NCI-H1105 (cell line): ENCODE measurements at places on chromosomes 5 and 9.

GRCh38 chr5:139958432-139959148 is 84.5 kb downstream of the NRG2 start:
- no peak for DNase-seq

DNA sequence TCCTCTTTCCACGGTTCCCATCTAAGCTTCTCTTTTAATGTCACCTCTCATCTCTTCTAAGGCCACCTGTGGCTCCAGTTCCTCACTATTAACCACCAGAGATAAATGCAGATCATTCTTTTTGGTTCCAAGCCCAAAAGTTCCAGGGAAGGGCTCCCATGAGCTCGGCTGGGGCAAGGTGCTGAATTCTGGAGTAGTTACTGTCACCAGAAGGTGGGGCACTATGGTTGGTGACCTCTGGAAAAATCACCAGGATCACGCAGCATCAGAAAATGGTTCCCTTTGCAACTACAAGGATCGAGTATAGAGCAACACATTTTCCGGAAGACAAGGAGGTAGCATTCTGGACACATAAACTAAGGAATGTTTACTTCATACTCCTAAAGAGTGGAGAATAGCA is 528.7 kb upstream of the DAP start:
- DNase-seq: no peak

GRCh38 chr5:96794757-96795156 is 13.0 kb downstream of the ERAP1 start:
- no peak for DNase-seq

DNA sequence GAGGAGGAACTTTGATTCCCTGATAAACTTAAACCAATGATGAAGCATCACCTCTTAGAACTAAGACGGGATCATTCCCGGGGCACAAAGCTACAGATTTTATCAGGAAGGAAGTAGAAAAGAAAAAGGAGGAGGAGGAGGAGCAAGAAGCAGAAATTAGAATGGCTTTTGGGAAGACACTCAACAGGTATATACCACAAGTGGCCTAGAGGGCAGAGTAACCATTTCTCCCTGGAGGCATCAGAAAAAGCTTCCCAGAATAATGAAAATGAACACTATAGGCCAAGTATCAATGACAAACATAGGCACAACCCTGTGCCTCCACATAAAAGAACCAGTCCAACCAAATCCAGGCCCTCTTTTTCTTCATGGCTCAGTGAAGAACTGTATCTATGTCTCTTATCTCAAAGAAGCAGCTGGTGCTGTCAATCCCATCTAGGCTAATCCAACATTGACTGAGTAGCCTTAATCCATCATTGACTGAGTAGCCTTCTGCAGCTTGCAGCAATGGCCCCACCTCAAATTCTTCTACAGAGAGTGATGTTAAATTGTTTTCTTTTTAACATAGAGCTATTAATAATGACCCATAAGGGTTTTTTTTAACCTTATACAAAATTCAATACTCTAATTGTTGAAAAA is 178.8 kb upstream of the KIF2A start:
- DNase-seq: no peak

GRCh38 chr5:61132559-61132958 is 29.7 kb downstream of the SMIM15 start:
- DNase-seq: no peak

- no peak for DNase-seq
These were observed 130.4 kb downstream of the TMEM174 start for GRCh38 chr5:73303148-73304079.
